Thoracic aorta (tissue), 2 donors: ENCODE measurements at places on chromosomes 3 and 15. TPM values are rescaled to one million over a fixed set of nuclear protein-coding genes. Genes with fewer than 3 reads are reported as not detected.
A peak's percentile ranks its signal among the peaks of the same experiment; 100 is the strongest.

- H3K36me3 ChIP-seq, result peaks cover 3% of the 10 kb centered on the region
- no peak for DNase-seq
- H3K27ac ChIP-seq, result no peak overlapping the region
- H3K4me3 ChIP-seq, result no peak overlapping the region
Observed at GRCh38 chr3:47976135-47976732, 40.0 kb downstream of the MAP4 start.

DNA sequence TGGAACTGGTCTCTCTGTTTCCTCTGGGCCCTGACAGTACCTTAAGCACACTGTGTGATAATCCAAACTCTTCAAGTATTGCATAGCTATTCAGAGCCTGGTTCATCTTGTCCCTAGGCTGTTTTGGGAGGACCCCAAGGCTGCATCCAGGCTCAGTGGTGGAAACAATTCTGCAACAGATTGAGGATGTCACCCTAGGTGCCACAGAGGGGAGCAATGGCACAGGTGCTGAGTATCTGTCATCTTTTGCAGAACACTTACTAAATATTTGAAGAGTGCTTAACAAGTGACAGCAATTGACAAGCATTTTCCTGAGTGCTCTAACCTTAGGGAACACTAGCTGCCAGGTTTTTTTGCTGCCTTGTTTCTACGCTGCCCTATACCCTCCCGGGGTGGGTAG lies 27.8 kb downstream of the STARD5 start:
- H3K36me3 ChIP-seq, result no peaks in the 10 kb centered on the region
- no peak overlapping the region for H3K4me3 ChIP-seq
- no peak for DNase-seq
- H3K4me1 ChIP-seq, result peaks cover 15% of the 10 kb centered on the region
- no peak overlapping the region for H3K27ac ChIP-seq
- H3K27me3 ChIP-seq, result no peaks in the 10 kb centered on the region

- no peak for DNase-seq
- H3K27ac ChIP-seq, result no peak overlapping the region
- H3K27me3 ChIP-seq, result no peaks in the 10 kb centered on the region
- H3K36me3 ChIP-seq, result no peaks in the 10 kb centered on the region
- H3K4me1 ChIP-seq, result no peaks in the 10 kb centered on the region
- H3K4me3 ChIP-seq, result no peak overlapping the region
Observed at GRCh38 chr3:59839810-59840515, 790.1 kb upstream of the CFAP20DC start.

BCL2A1 gene
- 7.5 TPM for total RNA-seq

ARNT2 gene
- 5.8 TPM for total RNA-seq

SAXO2 gene
- total RNA-seq, result not detected

CLDN1 gene
- total RNA-seq, result 2.0 TPM

- H3K4me3 ChIP-seq, result no peak overlapping the region
- no peak overlapping the region for H3K27ac ChIP-seq
- no peaks in the 10 kb centered on the region for H3K36me3 ChIP-seq
- H3K27me3 ChIP-seq, result no peaks in the 10 kb centered on the region
- H3K4me1 ChIP-seq, result peaks cover under 1% of the 10 kb centered on the region
- no peak for DNase-seq
Observed at GRCh38 chr15:77742127-77742526, 109.4 kb upstream of the LINGO1 start.

CMC1 gene
- total RNA-seq, result 3.3 TPM

DNA sequence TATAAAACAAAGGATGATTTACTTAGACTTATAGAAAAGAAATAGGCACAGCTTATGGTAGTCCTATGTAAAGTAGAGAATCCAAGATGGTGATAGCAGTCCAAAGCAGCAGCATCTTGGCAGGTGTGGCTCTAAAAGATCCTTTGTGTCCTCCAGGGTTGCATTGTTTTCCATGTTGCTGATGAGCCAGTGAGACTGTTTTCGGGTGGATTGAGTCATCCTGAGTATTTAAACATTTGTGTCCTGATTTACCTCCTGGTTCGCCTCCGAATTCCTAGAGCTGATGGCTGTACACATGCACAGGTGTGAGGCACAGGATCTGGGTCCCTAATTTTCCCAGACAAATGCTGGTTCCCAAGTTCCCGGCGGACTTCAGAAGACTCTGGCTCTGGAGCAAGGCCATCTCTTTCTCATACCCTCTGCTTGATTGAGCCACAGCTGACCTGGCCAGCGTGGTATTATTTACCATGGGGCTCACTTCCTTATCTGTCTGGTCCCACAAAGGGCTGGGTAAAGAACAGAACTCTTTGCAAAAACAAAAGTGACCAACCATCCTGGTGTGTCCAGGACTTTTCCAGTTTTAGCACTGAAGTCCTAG lies 51.0 kb downstream of the ARNT2 start:
- H3K27ac ChIP-seq, result no peak overlapping the region
- no peaks in the 10 kb centered on the region for H3K4me1 ChIP-seq
- H3K36me3 ChIP-seq, result no peaks in the 10 kb centered on the region
- no peaks in the 10 kb centered on the region for H3K27me3 ChIP-seq
- no peak overlapping the region for H3K4me3 ChIP-seq

SEMA3B gene
- total RNA-seq, result 53.6 TPM

SMAD6 gene
- 113 TPM for total RNA-seq

TNFAIP8L3 gene
- 42.0 TPM for total RNA-seq

TRNT1 gene
- 23.8 TPM for total RNA-seq

DNA sequence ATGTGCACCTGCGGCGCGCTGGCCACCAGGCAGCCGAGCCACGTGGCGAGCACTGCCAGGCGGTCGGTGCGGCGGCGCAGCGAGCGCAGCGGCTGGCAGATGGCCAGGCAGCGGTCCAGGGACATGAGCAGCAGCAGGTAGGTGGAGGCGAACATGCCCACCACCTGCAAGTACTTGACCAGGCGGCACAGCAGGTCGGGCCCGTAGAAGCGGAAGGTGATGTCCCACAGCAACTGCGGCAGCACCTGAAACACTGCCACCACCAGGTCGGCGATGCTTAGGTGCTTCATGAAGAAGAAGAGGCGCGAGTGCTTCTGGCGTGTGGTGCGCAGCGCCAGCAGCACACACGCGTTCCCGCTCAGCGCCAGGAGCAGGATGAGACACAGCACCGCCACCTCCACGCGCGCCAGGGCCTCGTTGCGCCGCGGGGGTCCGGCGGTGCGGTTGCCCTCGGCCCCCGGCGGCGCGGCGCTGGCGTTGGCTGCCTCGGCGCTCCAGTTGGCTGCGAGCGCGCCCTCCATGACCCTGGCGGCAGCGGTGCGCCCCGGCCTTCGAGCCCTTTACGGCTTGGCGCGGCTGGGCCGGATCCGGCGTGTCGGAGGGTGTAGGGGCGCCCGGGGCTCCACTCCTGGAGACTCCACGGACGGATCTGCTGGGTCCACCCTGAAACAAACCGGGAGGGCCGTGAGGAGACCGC lies 1.6 kb downstream of the OXTR start:
- H3K36me3 ChIP-seq, result no peaks in the 10 kb centered on the region
- H3K4me3 ChIP-seq, result peak overlapping the region; percentile 69
- H3K27me3 ChIP-seq, result no peaks in the 10 kb centered on the region
- DNase-seq, result no peak

- H3K4me3 ChIP-seq, result no peak overlapping the region
- DNase-seq, result no peak
- H3K27ac ChIP-seq, result no peak overlapping the region
Observed at GRCh38 chr15:82128401-82129148, 82.8 kb upstream of the MEX3B start.

DNA sequence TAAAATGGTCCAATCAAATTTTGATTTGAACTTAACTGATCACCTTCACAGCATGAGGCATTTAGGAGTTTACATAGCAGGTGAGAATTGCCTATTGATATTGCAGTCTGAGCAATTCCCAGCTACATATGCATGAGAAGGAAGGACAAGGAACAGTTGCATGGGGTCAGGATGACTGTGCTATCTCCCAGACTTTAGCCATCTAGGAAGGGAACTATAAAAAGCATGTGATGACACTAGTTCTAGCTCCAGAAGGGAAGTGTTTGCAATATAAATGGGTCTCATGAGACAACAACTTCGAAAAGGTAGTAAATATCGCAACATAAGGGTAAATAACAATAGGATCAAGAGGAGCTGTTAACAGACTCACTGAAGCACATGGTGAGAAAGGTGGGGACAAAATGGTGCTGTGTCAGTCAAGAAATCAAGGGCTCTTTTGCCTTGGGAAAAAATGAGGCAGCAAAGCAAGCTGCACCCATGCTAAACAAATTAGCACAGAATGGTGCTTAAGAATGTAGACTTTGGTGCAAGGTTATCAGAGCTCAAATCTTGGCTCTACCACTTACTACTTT lies 90.4 kb upstream of the SLC2A2 start:
- DNase-seq, result no peak
- no peak overlapping the region for H3K27ac ChIP-seq
- no peaks in the 10 kb centered on the region for H3K36me3 ChIP-seq
- H3K4me3 ChIP-seq, result no peak overlapping the region
- no peaks in the 10 kb centered on the region for H3K4me1 ChIP-seq
- H3K27me3 ChIP-seq, result no peaks in the 10 kb centered on the region
